ENCODE measurements at places on chromosomes 4 and X.
A peak's percentile ranks its signal among the peaks of the same experiment; 100 is the strongest.

GRCh38 chr4:22091906-22092305 is 143.3 kb upstream of the KCNIP4 start:
- DNase-seq: no peak

- no peak for DNase-seq
These were observed 71.9 kb downstream of the WDFY3 start for GRCh38 chr4:84894621-84895020.

GRCh38 chrX:28718450-28718849 is 131.2 kb downstream of the IL1RAPL1 start:
- no peak for DNase-seq

- no peak for DNase-seq
These were observed 43.4 kb downstream of the PTTG2 start for GRCh38 chr4:38003628-38004027.

DNA sequence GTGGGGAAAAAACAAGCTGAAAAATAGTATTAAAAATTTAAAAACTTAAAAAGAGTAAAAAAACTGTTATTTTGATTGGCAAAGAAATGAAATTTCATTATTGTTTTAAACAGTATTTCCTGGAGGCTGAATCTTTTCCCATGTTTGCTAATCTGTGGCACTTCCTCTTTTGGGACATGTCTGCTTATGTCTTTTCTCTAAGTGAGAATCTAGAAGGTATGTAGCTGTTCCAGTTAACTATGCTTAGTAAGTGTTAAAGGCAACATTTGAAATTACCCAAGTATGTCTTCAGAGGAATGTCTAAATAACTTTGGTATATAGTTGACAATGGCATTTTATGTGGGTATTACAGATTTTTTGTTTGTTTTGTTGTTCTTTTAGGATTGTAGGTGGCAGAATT is 81.6 kb upstream of the TBC1D9 start:
- DNase-seq: no peak

GRCh38 chr4:75484190-75484589 is 30.0 kb downstream of the RCHY1 start:
- no peak for DNase-seq

DNA sequence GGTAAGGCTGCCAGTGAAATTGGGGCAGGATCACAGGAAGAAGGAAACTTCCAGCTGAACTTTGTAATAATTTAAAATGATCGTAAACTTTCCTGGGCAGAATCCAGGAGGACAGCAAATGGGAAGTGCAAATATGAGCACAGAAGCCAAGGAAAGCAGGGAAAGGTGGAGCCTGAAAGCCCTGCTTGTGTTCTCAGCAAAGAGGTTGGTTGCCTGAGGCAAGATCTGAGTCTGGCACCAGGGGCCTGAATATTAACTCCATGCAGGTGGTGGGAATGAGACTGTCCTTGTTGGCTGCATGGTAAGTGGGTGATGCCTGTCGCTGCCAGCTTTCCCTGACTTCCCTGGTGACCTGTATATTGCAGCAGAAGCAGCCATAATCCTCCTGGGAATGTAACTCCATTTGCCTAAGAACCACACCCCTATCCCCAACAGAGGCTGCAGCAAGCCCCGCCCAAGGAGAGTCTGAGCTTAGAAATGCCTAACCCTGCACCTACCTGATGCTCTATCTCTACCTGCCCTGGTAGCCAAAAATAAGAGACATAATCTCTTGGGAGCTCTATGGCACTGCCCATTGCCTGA is 132.0 kb upstream of the HDX start:
- no peak for DNase-seq

- DNase-seq: no peak
These were observed 83.3 kb downstream of the C4orf33 start for GRCh38 chr4:129179276-129179675.

DNA sequence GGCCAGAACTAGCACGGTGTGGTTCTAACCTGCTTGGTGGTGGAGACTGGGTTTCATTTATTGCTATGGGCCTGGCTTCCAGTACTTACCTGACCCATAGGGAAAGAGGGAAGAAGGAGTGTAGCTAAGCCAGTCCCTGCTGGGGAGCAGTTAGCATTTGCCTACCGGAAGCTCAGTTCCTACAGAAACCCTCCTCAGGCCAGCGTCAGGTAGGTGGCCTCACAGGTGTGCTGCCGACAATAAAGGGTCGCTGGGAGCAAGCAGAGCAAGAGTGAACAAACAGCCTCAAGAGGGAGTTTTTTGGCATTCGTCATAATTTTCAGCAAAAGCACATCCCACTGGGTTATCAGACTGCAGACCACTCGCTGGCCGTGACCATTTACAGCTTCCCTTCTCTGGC is 740.6 kb upstream of the TENM3 start:
- no peak for DNase-seq

DNA sequence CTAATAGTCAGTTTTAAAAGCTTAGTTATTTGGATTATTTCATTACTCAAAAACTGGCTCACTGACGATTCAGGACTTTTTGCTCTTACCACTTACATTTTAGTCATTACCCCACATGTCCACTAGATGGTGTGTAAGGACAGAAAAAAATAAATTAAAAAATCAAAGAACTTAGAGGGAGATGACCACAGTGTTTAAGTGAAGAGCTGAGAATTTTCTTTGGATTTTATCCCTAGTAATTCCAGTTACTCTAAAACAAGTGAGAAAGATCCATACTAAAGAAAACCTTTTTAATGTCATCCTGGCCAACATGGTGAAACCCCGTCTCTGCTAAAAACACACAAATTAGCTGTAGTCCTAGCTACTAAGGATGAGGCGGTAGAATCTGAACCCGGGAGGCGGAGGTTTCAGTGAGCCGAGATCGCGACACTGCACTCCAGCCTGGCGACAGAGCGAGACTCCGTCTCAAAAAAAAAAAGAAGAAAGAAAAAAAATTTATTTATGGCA is 26.4 kb upstream of the TMPRSS11B start:
- peak; percentile 59 for DNase-seq

- no peak for DNase-seq
These were observed 67.6 kb downstream of the COX18 start for GRCh38 chr4:73001885-73002284.

- DNase-seq: peak; percentile 22
These were observed 14.3 kb upstream of the IL21 start for GRCh38 chr4:122635205-122635604.

DNA sequence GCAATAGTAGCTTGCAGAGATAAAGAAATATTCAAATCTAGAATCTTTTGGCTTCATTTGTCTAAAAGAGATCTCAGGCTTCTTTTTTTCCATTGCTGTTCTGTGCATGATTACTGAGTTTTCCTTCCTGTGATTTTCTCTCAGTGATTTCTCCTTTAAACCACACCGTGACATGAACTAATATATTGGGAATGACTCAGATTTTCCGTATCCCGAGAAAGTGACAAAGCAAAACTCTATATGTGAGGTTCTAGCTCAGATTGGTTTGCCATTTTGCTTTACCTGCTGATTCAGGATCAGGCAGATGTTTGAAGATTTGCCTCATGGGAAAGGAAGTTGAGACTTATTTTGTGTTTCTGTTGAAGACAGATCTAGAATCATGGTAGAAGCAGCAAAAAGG is 59.4 kb downstream of the MTHFD2L start:
- no peak for DNase-seq

GRCh38 chr4:80717204-80717603 is 313.3 kb upstream of the BMP3 start:
- no peak for DNase-seq

DNA sequence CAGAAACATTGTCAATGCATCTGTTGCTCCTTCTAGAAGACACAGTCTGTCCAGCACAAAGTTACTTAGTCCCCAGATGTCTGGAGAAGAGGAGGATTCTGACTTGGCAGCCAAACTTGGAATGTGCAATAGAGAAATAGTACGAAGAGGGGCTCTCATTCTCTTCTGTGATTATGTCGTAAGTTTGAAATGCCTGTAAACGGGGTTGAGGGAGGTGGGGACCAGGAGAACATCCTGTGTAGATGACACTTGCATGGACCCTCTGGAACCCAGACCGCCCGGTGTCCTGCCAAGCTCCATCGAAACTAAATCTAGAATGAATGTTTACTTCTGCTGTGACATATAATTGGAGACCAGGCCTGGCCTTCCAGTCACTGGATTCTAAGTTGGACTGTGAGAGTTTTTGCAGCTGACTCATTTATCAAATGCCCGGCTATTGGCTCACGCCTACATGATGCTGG is 45.0 kb upstream of the MSANTD1 start:
- DNase-seq: no peak

All from CD4-positive, alpha-beta T cell treated with Interleukin-21 for 1 hour (primary cell).